ENCODE measurements at places on chromosomes 5 and 9. TPM values are rescaled to one million over a fixed set of nuclear protein-coding genes. Genes with fewer than 3 reads are reported as not detected.
A peak's percentile ranks its signal among the peaks of the same experiment; 100 is the strongest.

DNA sequence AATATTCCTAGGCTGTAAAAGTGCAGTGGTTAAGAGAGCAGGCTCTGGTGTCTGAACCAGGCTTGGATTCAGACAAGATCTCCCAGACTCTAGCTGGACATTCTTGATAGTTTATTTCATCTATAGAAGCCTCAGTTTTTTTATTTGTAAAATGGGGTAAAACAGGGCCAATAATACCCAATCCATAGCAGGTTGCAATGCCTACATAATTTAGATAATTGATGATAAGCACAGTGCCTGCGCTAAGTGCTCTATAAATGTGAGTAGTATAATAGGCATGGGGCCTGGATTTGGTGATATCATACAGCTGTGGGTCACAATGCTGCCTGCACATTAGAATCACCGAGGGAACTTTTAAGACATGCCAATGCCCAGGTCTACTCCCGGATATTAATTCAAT is 603.5 kb downstream of the ISL1 start:
- DNase-seq: no peak
- no peaks in the 10 kb centered on the region for H3K4me1 ChIP-seq
- no peak overlapping the region for H3K27ac ChIP-seq
- H3K36me3 ChIP-seq: no peaks in the 10 kb centered on the region

DNA sequence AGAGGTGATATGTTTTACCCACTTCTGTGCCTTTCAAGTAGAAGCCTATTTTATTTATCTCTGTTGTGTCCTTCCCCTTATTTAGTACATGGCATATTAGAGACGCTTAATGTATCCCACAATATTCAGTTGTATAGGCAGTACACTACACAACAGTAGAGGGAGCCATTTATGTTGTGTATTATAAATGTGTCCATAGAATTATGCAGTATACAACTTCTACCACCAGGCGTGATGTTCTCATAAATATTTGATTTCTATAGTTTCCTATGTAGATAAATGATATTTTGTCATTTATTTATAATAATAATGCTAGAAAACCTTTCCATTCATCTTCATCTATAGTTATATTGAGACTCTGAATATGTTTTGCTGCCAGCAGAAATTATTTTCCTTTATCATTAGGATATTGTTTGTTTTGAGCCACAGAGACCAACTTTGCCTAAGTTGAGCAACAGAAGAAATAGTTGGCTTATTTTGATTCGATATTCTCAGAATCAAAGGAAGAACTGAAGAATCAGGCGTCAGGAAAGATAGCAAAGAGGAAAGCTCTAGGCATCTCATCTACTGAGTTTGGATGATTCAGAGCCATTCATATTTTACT is 81.7 kb downstream of the ADAMTS19 start:
- DNase-seq: no peak
- no peaks in the 10 kb centered on the region for H3K4me1 ChIP-seq
- no peak overlapping the region for H3K27ac ChIP-seq
- H3K27me3 ChIP-seq: no peaks in the 10 kb centered on the region
- H3K36me3 ChIP-seq: no peaks in the 10 kb centered on the region

- no peak for DNase-seq
- H3K4me3 ChIP-seq: no peak overlapping the region
- H3K27ac ChIP-seq: no peak overlapping the region
- no peaks in the 10 kb centered on the region for H3K36me3 ChIP-seq
- no peaks in the 10 kb centered on the region for H3K4me1 ChIP-seq
Measured at GRCh38 chr5:92890841-92891244, 690.2 kb downstream of the NR2F1-AS1 start.

- peaks cover 22% of the 10 kb centered on the region for H3K27me3 ChIP-seq
- no peak overlapping the region for H3K4me3 ChIP-seq
- peaks cover 2% of the 10 kb centered on the region for H3K4me1 ChIP-seq
- H3K36me3 ChIP-seq: no peaks in the 10 kb centered on the region
- H3K27ac ChIP-seq: no peak overlapping the region
- no peak for DNase-seq
Measured at GRCh38 chr5:135240781-135241360, 158.2 kb downstream of the MACROH2A1 start.

- H3K27ac ChIP-seq: peak overlapping the region; percentile 49
- peak overlapping the region; percentile 25 for H3K4me3 ChIP-seq
- no peaks in the 10 kb centered on the region for H3K27me3 ChIP-seq
- no peak for DNase-seq
Measured at GRCh38 chr9:96408409-96409280, 9.5 kb downstream of the ZNF367 start.

- peaks cover 19% of the 10 kb centered on the region for H3K4me1 ChIP-seq
- peaks cover 12% of the 10 kb centered on the region for H3K27me3 ChIP-seq
- DNase-seq: no peak
- H3K27ac ChIP-seq: no peak overlapping the region
- H3K4me3 ChIP-seq: no peak overlapping the region
- no peaks in the 10 kb centered on the region for H3K36me3 ChIP-seq
Measured at GRCh38 chr9:4553951-4554381, 63.7 kb downstream of the SLC1A1 start.

- H3K4me1 ChIP-seq: no peaks in the 10 kb centered on the region
- no peak overlapping the region for H3K27ac ChIP-seq
- H3K36me3 ChIP-seq: peaks cover 2% of the 10 kb centered on the region
- DNase-seq: no peak
- no peaks in the 10 kb centered on the region for H3K27me3 ChIP-seq
Measured at GRCh38 chr5:60263346-60263745, 369.8 kb upstream of the PDE4D start.

The IFNA2 gene
- total RNA-seq: not detected

The OLFML2A gene
- total RNA-seq: not detected

The DOCK2 gene
- 249 TPM for total RNA-seq
